Activated CD4-positive, alpha-beta T cell treated with anti-CD3 and anti-CD28 coated beads, Interleukin-2, Interleukin-6, amounts not matched to agents 100 ng/mL and 50 ng/mL, durations not matched to agents 16 hours and 8 hours (primary cell): ENCODE measurements at places on chromosomes 2 and 18.

DNA sequence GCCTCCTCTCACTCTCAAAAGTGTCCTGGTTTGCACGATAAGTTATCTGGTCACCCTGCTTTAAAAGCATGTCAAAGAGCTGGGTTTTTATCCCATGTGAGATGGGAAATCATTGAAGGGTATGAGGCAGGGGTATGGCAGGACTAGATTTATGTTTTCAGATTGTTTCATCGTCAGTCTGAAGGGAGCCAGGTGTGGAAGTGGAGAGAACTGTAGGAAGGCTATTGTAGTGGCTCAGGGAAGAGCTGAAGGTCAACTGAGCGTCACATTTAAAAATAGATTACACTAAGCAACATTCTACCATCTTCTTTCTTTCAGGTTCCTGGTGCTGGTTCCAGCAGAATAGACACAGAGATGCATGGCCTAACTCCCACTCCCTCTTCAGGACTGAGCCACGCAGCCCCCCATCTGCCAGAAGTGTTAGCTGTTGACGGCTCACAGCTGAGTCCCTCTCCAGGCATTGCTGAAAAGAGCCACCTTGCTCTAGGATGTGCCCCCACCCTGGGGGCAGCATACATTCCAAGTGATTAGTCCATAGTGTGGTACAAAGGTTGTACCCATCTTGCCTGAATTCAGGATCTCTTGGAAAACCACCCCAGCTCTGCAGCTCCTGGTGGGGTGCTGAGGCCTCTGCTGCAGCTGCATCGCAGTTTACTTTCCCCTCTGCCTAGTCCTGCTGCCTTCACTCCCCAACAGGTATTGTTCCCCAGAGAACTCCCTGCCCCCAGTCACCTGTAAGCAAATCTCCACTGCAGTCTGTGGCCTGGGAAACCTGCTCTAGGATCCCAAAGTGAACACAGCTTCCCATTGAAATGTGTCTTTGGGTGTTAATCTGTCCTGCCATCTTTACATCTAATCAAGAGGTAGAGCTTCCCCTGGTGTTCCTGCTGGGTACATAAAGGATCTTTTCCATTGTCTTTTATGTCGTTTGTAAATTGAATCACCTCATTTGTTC is 79.5 kb upstream of the KLF7 start:
- no peak for DNase-seq

GRCh38 chr2:98188351-98189046 is 101.5 kb downstream of the VWA3B start:
- DNase-seq: peak; percentile 4

DNA sequence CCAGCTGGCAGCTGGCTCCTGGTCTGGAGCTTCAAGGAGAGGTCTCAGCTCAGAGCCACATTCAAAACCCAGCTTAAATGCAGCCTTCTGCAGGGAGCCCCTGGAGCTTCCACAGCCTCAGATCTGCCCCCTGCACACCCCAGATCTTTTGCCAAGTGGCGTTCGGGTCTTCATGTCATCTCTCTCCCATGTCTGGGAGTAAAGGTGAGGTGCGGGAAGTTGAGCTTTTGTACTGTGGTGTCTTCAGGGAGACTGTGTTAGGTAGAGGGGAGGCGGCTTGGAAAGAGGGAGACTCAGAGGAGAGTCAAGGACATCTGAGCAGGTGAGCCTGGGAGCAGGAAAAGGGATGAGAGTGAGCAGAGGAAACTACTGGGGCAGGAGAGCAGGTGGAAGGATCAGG is 25.4 kb downstream of the MPHOSPH10 start:
- DNase-seq: no peak

DNA sequence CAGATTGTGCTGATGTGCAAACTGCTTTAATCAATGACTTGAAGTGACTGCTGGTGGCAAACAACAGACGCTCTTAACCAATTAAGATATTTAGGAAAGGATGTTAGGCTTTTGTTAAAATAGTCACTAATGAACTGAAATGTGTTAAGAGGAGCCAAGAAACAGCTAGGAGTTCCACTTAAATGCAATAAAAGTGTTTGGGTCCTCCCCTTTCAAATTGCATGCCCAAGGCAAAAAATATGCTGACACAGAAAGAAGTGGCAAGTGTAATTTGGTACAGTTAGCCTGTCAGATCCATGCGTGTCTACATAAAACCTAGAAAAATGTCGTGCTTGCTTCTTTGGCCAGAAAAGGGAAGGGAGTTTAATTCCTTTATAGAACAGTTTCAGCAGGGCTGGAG is 61.9 kb downstream of the XRCC5 start:
- DNase-seq: no peak

DNA sequence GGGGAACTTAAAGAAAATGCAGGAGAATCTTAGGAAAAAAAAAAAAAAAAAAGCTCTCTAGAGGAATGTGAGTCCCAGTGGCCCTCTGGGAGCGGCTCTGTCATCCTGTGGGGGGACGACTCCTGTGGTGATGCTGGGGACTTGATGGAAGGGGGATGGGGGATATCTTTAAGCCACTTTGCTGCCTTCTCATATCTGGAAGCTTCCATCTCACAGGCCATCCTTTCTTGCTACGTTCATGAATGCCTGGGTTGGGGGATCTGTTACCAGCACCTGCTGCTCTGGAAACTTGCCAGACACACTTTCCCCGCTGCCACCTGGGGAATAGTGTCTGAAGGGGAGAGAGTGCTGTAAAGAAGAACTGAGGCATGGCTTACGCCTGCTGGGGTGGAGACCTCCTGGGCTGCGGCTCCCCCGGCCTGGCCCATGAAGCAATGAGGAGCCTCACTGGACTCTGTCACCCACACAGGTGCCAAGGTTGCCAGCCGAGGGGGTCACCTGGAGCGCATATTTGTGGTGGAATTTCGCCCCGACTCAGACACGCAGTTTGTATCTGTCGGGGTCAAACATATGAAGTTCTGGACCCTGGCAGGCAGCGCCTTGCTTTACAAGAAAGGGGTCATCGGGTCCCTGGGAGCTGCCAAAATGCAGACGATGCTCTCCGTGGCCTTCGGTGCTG is 92.8 kb downstream of the RTN4 start:
- no peak for DNase-seq
